ENCODE measurements at places on chromosomes 2 and 18.

GRCh38 chr2:189467593-189467992 lies 26.3 kb downstream of the WDR75 start:
- no peak for DNase-seq

DNA sequence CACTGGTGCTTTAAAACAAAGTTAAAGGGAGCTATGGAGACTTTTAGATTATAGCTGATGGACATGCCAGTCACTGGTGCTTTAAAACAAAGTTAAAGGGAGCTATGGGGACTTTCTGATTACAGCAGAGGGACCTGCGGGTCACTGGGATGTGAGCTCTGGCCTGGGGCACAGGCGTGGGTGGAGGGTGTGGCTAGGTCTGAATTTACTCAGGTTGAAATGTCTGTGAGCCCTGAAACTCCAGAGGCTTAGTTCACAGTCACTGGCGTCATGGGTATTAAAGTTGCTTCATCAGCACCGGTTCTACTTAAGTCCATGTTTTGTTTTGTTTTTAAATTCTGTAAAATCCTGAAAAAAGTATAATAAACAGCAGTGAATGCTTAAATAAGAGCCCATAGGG lies 49.0 kb upstream of the TMEM18 start:
- DNase-seq, result no peak

GRCh38 chr2:219947575-219947974 lies 320.1 kb downstream of the SLC4A3 start:
- no peak for DNase-seq

- DNase-seq, result no peak
Measured at GRCh38 chr2:127672341-127673224, 2.7 kb downstream of the LIMS2 start.

DNA sequence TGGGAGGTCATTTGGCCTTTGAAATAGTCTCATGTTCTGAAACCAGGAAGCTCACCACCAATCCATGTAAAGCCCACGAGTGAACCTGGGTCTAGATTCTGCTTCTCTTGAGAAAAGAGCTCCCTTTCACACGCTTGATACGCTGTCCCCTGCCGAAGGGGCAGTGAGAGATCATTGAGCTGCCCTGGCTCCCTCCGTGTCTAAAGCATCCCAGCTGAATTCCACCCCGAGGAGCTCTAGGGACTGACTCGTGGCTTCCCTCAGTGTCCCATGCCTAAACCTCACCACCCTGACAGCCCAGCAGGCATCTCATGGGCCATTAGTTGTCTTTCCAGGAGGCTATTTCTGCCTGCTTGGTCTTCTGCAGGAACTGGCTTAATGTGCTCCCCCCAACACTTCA lies 68.6 kb downstream of the COL6A3 start:
- no peak for DNase-seq

DNA sequence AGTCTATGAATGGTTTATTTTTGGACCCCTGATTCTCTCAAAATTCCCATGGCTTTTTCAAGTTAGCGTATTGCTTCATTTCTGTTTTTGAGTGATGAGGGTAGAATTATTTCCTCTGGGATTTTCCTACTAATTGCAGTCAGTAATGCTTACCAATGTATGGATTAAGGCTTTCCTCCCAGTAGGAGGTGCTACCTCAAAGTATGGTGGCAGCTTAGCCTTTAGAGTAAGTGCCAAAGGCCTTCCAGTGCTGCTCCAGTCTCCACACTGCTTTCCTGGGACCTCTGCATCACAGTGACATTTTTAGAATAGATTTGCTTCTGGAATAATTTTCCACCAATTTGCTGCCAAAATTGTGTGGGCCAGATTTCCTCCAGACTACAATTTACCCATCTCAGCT lies 16.2 kb upstream of the SSB start:
- DNase-seq, result no peak

- no peak for DNase-seq
Measured at GRCh38 chr18:39454866-39455265, 1889.3 kb upstream of the CELF4 start.

- no peak for DNase-seq
Measured at GRCh38 chr2:210302326-210302725, 12.6 kb downstream of the MYL1 start.

- no peak for DNase-seq
Measured at GRCh38 chr2:239252801-239253200, 148.0 kb downstream of the HDAC4 start.

GRCh38 chr18:74277296-74277695 lies 14.5 kb downstream of the CYB5A start:
- no peak for DNase-seq

DNA sequence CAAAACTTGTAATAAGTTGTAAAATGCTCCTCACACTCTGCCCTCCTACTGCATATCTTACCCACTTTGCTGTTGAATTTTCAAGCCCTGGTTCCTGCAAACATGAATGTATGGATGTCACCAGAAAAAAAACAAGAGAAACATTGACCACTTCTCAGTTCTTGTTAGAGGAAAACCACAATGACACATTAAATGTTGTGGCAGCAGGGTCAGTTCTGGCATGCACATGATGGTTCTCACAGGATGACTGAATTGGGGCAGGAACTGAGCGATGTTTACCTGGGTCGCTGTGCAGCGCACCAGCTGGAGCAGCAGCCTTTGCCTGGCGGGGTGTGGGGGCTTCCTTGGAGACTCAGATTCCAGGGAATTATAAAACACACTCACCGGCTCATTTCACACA lies 14.0 kb upstream of the PRKCE start:
- no peak for DNase-seq

GRCh38 chr2:240339411-240340360 lies 95.8 kb upstream of the GPC1 start:
- DNase-seq, result no peak

- DNase-seq, result no peak
Measured at GRCh38 chr2:112204411-112204810, 50.4 kb downstream of the ZC3H8 start.

DNA sequence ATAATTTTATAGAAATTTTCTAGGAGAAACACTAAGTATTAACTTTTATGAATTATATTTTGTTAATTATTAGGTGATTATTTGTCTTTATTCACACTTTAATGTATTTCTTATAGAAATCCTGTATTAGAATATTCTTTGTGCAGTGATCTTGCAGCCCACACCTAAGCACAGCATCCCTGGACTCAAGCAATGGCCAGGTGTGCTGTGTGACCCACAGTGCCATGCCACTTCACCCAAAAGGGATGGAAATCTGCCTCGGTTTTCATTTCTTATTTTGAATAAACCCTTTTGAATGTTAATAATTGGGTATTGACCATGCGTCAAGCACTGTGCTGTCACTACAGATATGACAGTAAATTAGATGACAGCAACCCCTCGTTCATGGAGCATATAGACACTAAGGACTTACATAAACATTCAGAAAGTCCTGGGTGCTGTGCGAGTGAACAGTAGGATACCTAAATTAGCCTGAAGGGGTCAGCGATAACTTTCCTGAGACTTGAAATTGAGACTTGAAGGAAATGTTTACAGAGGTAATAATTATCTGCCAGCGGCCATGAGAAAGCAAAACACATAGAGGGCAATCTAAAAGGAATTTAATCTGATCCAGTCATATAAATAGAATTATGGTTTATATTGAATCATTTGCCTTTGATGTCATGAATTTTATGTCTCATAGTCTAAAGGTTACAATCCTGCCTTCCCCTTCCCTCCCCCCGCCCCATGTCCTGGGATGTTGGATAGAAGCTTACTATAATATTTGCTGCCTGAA lies 52.7 kb upstream of the CALCRL start:
- DNase-seq, result no peak

- DNase-seq, result no peak
Measured at GRCh38 chr18:741931-742512, 29.6 kb upstream of the ENOSF1 start.

DNA sequence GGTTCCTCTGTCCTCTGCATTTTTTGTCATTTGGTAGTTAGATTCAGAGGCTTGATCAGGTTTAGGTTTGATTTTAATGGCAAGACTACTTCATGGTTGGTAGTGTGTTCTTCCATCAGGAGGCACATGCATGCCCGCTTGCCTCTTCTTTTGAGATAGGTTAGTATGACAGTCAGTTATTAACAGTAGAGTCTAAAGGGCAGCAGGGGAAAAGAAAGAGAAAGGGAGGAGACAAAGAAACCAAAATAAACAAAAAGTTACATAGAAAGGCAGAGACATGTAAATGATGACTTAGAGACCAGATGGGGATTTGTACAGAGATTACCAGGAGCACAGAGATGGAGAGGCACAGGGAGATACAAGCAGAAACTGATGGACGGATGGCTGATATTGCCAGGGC lies 10.2 kb upstream of the RMP24 start:
- no peak for DNase-seq

DNA sequence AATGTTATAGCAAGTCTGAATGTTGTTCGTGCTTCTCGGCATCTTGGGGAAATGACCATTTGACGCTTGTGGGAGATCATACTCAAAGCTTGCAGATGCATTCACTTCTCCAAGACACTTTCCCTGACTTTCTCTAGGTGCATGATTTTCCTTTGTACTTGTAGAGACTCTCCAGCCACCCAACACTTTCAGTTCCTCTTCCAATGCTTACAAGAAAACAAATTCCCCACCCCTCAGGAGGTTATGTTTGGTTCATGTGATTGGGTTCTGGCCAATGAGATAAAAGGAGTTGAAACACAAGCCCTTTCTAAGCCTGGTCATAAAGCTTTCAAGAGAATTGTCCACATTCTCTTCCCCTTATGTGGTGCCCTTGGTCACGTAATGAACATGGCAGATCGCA lies 156.3 kb downstream of the EPHA4 start:
- no peak for DNase-seq

- no peak for DNase-seq
Measured at GRCh38 chr2:230184727-230185578, 34.8 kb downstream of the SP110 start.

- DNase-seq, result no peak
Measured at GRCh38 chr18:31487246-31488015, 10.5 kb upstream of the DSG2 start.

GRCh38 chr2:173766537-173767289 lies 198.5 kb downstream of the SP3 start:
- no peak for DNase-seq

GRCh38 chr2:54589340-54590215 lies 133.5 kb downstream of the SPTBN1 start:
- DNase-seq, result no peak

DNA sequence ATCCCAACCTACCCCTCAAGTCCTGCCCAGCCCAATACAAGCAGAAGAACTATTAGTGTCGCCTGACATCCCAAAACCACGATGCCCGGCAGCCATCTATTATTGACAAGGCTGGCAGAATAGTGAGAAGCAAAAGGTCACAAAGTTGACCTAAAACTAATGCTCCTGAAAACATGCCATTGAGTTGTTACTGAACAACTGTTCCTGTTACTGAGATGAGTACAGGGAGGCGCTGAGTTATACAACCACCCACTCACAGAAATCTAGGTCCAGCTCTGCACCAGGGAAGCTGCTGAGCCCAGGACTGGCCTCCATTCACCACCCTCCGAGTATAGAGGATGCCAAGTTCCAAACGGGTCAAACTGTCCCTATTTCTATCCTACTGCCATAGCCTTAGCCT lies 180.0 kb upstream of the ACAA2 start:
- DNase-seq, result no peak

DNA sequence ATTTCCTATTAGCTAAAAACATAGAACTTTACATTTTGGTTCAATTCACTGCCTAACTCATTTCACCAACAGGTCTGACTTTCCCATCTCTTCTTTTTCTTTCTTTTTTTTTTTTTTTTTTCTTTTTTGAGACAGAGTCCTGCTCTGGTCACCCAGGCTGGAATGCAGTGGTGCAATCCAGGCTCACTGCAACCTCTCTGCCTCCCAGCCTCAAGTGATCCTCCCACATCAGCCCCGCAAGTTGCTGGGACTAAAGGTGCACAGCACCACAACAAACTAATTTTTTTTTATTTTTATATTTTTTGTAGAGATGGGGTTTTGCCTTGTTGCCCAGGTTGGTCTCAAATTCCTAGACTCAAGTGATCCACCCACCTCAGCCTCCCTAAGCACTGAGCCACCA lies 57.8 kb upstream of the HNRNPA3 start:
- no peak for DNase-seq

DNA sequence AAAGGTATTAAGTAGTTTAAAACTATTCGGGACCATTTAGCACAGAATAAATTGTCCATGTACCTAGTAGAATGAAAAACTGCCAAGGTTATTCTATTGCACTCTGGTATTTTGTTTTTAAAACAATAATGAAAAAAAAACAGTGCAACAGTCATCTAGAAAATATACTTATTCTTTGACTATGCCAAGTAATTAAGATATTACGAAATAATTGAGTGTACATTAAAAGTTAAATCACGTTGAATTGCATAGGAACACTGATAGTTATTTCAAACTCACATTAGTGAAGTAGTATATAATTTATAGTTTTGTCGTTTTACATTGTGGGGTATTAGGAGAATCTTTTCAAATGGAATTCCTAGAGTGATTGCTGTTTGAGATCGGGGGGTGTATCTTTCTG lies 20.1 kb downstream of the R3HDM1 start:
- DNase-seq, result no peak

DNA sequence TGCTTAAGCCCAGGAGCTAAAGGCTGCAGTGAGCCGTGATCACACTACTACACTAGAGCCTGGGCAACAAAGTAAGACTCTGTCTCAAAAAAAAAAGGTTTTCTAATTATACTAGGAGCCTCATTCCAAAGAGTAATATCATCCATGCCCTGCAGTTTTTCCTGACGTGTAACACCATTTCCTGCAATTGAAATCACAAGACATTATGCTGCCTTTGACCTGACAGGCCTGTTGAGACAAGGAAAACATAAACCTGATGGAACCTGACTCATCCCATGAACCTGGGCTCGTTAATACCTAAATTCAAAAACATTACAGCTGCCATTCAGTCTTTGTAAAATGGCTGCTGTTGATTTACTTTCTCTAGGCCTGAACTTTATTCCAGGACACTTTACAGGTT lies 58.7 kb upstream of the PEX13 start:
- DNase-seq, result no peak

DNA sequence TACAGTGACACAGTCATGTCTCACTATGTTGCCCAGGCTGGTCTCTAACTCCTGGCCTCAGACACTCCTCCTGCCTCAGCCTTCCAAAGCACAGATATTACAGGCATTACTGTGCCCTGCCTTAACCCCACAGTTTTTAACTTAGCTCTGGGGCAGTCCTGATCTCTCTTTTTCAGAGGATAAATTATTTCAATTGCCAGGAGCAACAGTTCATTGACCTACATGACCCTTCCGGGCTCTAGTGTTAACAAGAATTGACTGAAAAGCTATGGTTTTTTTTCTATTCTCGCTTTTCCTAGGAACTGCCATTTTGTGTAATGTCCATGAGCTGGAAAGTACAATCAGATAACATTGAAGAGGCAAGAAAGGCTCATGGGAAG lies 92.8 kb downstream of the HNRNPLL start:
- DNase-seq, result no peak

- DNase-seq, result no peak
Measured at GRCh38 chr18:78407466-78407844, 572.2 kb upstream of the SALL3 start.

- no peak for DNase-seq
Measured at GRCh38 chr2:98484121-98484557, 39.5 kb downstream of the INPP4A start.

DNA sequence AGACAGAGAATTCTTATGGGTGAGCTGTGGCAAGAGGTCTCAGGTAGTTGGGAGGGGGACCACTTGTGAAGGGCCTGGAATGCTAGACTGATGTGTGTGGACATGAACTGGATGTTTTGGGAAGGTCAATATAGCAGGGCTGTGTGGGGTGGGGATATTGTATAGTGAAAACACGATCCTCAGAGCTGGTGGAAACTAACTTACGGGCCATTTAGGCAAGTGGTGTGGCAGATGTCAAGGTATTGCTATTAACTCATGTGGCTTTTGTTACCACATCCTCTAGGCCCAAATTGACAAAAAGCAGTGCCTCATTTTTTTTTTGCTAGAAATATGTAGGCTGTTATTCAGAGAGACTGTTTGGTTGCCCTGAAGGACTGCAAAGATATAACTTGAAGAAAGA lies 8.0 kb upstream of the GALNT1 start:
- no peak for DNase-seq

All from activated T-helper 1 cell treated with Interleukin-2 at 50 U/mL for 16 hours (primary cell).